ENCODE measurements at places on chromosomes 6 and 20.

DNA sequence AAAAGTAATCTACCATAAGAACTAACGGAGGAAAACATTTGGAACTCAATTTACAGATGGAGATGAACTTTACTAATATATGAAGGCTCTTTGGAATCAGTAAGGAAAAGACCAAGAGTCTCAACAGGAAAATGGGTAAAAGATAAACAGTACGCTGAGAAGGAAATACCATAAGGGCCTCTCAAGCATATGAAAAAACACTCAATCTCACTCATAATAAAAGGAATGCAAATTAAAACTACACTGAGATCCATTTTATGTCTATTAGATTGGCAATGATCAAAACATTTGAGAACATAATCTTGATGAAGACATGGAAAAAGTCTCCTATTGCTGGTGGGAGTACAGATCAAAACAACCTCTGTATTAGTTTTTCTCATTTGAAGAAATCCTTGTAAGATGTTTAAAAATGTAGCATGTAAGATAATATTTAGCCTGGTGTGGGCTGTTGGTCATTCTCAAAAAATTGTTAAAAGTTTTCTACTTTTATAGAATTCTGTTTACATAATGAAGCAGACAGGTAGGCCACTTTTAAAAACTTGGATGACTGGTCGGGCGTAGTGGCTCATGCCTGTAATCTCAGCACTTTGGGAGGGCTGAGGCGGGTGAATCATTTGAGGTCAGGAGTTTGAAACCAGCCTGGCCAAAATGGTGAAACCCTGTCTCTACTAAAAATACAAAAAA lies 14.5 kb downstream of the REV3L start:
- no peak for DNase-seq

DNA sequence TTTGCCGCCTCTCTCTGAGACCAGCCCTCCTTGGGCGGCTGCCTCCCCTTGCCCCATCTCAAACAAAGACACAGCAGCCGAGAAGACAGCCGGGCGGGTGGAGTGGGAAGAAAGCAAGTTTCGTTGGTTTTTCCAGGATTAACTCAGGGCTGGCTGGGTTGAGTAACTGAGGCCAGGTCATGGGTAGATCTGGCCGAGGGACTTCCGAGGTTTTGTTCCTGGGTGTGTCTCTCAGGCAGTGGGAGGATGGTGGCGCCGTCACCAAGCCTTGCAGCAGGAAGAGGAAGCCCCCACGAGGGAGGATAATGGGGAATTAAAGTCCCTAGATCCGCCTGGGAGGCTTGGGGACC lies 167.2 kb downstream of the TTLL2 start:
- DNase-seq = no peak

DNA sequence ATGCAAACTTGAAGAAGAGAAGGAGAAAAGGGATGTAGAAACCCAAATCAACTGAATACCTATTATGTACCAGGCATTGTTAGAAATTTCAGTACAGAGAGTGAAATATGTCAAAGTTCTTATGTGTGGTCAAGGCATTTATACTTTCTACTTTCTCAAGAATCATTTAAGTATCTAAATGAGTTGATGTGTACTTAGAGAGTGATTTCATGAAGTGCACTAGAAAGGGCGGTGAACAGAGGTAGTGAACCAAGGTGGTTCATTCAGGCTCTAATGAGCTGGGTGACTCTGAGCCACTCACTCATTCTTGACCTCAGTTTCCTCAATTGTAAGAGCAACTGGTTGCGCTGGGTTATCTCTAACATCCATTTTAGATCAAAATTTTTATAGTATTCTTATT lies 3.3 kb downstream of the PDE7B start:
- no peak for DNase-seq

DNA sequence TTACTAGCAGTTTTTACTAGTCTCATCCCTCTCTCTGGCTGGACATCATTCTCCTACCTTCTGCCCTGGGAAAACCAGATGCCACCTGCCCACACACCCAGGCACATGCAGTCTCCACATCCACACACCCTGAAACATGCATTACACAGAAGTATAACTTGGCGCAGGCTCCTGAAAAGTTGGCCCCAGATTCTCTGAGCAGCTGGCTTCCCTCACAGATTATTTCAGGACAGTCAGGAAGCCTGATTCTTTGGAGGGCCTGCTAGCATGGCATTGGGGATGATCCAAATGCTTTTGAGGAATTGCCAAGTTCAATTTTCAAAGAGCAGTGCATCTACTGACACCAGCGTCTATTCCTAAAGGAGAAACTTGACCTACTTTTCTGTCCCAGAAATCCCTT lies 27.8 kb upstream of the KIF16B start:
- no peak for DNase-seq

DNA sequence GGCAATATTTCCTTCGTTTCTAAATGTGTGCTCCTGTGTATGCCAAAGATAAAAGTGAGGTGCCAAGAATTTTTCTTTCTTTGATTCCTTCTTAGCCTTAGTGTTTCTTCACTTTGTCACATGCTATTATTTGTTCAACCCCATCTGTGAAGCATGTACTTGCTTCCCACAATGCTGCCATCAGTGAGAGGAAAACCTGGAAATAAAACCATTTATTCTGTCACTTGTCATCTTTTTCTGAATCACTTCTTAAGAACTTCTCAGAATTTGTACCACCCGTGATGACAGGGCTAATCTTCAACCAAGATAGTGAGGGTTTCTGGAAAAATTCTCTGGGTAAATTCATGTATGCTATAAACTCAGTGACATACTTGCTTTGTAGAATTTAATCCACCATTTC lies 450.1 kb downstream of the COL12A1 start:
- DNase-seq = no peak

DNA sequence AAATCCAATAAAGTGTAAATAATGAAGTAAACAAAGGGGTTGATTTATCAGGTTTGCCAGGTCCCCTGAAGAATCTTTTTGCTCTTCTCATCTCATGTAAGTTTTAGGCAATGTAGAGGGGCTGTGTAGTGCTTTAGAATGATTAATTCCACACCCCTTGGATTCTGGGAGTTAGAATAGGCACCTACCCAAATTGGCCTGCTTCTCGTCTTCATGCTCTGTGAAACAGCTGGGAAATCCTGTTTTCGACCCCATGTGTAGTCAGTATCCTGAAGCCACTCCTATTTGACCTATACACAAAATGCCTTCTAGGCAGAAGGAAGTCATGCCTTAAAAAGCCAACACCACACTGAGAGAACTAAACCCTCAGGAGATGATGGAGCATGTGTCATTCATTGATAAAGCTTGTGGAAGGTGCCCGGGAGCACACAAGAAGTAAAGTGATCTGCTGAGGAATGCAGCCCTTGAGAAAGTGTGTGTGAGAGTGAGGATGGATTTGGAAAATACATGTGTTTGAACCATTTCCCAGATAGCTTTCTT lies 170.9 kb downstream of the KLHL32 start:
- no peak for DNase-seq

DNA sequence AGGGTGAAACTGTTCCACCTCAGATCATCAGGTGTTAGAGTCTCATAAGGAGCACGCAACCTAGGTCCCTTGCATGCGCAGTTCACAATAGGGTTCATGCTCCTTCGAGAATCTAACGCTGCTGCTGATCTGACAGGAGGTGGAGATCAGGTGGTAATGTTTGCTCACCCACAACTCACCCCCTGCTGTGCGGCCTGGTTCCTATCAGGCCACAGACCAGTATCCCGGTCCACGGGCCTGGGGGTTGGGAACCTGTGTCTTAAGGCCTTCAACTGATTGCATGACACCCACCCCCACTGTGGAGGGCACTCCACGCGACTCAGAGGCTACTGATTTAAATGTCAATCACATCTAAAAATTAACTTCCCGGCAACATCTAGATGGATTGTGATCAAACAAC lies 411.2 kb upstream of the SULF2 start:
- DNase-seq = no peak

GRCh38 chr6:18269253-18269652 lies 4.9 kb upstream of the DEK start:
- DNase-seq = no peak

GRCh38 chr6:169213814-169214520 lies 39.7 kb downstream of the THBS2 start:
- DNase-seq = no peak

- no peak for DNase-seq
These were observed 227.0 kb downstream of the PHF3 start for GRCh38 chr6:63862486-63863198.

DNA sequence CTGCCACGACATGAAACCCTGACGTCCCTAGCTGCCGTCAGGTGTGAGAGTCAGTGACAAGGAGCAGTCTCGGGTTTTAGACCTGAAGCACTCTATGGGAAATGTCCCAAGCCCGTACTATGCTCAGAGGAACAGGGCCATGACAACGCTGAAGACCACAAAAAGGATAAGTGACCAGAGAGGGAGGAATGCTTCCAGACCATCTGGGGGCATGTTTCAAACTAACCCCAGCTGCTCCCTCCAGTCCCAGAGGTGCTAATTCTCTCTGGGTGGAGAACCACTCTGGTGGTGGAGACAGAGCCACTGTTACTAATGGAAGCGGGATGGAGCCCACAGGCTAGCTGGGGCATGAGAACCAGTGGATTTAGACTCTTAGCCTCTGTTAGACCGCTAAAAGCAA lies 8.7 kb downstream of the AURKA start:
- DNase-seq = no peak

DNA sequence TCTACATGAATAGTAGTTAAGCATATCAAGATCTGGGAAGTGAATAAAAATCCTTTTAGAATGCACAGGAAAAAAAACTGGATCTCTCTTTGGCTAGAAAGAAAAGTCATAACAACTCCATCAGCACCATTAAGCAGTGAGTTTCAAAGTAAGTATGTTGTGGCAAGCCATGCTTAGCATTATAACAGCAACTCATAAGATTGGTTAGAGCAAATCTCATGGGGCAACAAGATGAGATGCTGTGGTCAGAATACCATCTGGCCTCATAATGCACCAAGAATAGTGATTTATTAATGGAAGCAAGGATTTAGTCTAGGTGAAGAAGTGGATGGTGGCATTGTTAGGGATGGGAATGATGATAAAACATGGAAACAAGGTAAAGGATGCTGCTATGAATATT lies 159.4 kb downstream of the PHF3 start:
- no peak for DNase-seq

DNA sequence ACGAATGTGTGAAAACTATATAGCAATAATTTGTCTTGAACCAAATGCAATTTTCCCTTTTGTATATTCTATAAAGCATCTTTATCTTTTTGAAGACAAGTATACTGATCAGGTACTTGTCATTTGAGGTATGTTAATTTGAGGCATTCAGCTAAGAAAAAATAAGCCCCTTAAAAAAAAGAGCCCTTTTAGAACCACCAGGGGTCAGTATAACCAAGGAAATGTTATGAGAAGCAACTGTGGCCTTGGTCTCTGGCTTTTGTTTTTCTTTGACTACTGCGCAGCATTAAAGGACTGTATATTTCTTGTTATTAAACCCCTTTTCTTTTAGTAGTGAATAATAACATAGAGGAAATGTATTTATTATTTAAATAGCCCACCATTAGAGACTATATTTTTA lies 43.1 kb downstream of the CD109 start:
- DNase-seq = no peak

GRCh38 chr20:61647702-61648101 lies 395.6 kb downstream of the CDH4 start:
- DNase-seq = no peak

DNA sequence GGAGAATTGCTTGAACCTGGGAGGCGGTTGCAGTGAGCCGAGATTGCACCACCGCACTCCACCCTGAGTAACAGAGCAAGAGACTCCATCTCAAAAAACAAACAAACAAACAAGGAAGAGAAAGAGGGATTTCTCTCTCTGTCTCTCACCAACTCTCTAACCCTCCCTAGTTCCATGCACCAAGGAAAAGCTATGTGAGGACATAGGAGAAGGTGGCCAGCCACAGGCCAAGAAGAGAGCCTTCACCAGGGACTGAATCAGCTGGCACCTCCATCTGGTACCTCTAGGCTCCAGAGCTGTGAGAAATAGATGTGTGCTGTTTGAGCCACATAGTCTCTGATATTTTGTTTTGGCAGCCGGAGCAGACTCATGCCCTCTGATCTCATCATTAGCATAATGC lies 9.0 kb upstream of the FAM110A start:
- no peak for DNase-seq

GRCh38 chr6:11197175-11197536 lies 35.3 kb downstream of the NEDD9 start:
- DNase-seq = no peak

DNA sequence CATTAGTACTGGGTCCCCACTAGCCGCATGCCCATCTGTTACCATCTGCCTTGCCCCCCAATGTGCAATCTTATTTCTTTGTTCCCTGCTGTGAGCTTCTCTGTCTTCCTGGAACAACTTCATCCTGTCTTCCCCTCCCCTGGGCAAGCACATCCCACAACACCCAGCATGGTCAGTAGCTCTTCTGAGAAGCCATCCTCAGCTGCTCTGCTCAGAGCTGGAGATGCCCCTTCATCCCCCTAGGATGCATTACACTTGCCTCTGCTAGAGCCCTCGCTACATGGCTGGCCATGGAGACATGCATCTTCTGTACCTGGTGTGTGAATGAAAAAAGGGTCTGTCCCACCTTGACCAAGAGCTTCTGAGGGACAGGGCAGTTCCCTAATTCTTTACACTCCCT lies 141.2 kb downstream of the CDC5L start:
- DNase-seq = no peak

- DNase-seq = no peak
These were observed 6.7 kb downstream of the TCEA2 start for GRCh38 chr20:64069614-64070243.

- no peak for DNase-seq
These were observed 65.8 kb downstream of the ADGRG6 start for GRCh38 chr6:142367501-142368018.

DNA sequence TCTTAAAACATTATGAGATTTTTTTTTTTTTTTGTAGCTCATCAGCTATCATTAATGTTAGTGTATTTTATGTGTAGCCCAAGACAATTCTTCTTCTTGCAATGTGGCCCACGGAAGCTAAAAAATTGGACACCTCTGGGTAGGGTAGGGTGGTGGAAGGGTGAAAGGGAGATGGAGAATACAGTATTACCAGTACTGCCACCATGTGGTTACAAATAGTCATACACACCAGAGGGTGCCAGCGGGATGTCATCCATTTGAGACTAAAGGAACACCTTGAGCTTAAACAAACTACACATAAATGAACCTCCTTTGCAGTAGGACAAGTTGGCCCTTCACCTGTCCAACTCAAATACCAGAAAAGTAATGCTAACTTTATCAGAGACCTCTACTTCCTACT lies 601.9 kb downstream of the HTR1B start:
- DNase-seq = no peak

- no peak for DNase-seq
These were observed 477.5 kb downstream of the PRKN start for GRCh38 chr6:162249907-162250642.

DNA sequence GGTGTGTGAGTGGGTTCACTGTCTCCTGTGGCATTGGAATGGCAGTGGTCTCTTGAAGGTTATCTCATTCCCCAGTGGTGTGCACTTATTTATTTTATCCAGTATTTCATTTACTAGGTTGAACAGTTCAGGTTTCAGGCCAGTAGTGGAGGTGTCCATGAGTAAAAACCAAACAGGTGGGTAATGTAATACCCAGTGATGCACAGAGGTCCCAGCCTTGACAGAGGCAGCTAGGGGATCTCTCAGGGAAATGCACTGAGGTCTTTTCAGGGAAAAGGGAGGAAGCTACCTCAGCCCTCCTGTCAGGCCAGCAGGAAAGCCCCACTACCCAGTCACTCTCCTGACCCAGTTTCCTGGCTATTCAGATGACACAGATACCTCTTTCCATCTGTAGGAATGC lies 403.6 kb downstream of the UTRN start:
- DNase-seq = no peak

- no peak for DNase-seq
These were observed 1.0 kb downstream of the NCOA7 start for GRCh38 chr6:125791820-125792165.

All from T-helper 22 cell (primary cell).